Nephron progenitor cell (in vitro differentiated cells): ENCODE measurements at places on chromosomes 7 and 10.

DNA sequence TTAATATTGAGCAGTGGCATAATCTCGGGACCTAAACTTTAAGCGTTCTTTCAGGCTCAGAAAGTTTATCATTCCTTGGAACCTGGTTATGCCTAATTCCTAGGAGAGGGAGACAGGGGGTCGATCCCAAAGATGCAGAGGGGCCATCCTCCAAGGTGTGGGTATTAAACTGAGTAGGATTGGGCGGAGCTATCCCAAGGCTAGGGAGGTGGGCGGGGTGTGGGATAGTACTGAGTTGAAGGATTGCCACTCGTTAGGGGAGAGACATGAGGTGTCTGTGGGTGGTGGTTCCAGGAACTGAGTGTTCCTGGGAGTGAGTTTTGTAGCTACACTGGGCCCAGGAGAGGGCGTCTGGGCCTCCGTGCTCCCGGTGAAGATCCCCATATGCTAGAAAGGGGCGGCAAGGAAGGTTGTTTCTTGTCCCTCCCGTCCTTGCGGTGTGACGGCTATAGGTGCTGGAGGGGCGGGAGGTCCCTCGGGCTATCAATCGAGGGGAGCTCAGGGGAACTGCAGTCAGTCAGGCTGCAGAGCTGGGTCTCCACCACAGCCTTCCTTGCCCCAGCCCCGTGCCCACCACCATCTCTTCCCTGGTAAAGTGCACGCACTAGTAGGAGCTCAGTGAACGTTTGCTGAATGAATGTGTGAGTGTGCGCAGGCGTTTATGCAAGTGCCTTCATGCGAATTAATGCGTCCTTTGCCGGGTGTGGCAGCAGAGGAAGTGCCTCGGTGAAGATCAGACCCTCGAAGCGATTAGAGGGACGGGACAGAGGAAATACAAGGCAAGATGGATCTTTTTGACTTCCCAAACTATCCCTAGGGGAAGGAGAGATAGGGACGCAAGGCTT is 3.0 kb upstream of the HMX2 start:
- peak; percentile 29 for DNase-seq

- DNase-seq, result no peak
Observed at GRCh38 chr10:6579904-6580278, at the start of gene PRKCQ. PRKCQ (minus strand) TSS chr10:6580276; CDS start chr10:6515135, 65,141 bp downstream.

DNA sequence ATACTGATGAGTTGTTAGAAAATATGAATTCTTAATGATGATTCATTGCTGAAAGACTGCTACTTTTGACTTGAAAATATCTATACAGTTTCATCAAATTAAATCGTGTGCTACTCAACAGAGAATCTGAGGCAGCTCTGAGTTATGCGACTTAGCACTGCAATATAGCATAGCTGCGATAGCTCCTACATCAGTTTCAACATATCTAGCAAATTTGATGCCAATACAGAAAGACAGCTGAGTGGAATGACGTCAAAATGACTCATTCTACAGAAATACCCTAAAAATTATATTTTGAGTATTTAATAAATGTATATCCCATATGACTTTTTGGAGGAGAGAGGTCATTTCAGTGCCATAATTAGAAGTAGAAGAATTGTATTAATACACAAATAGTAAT is 1.1 kb upstream of the TARP start:
- no peak for DNase-seq

GRCh38 chr7:108331971-108332370 is 124.3 kb downstream of the NRCAM start:
- no peak for DNase-seq

- DNase-seq, result peak; percentile 89
Observed at GRCh38 chr7:134986363-134987251, at the start of gene AGBL3. AGBL3 (plus strand) TSS chr7:134986508; CDS start chr7:134987934, 1,426 bp downstream.

DNA sequence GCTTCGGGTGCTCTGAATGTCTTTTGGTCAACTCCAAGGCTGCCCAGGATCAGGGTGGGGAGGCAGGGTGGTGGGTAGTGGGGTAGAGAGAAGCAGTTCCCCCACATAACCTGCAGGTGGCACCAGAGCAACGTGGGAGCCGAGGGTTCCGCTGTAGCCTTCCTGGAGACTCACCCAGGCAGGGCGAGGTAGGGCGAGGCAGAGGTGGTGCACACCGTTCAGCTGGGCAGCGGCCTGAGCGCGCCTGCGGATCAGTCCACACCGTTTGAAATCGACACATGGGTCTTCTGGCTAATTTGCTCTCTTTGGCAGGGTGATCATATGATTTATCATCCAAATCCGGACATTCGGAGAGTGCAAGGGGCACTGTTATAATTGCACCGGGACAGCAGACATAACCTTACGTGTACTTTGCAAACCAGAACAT is 41.4 kb upstream of the MAP3K8 start:
- peak; percentile 81 for DNase-seq

DNA sequence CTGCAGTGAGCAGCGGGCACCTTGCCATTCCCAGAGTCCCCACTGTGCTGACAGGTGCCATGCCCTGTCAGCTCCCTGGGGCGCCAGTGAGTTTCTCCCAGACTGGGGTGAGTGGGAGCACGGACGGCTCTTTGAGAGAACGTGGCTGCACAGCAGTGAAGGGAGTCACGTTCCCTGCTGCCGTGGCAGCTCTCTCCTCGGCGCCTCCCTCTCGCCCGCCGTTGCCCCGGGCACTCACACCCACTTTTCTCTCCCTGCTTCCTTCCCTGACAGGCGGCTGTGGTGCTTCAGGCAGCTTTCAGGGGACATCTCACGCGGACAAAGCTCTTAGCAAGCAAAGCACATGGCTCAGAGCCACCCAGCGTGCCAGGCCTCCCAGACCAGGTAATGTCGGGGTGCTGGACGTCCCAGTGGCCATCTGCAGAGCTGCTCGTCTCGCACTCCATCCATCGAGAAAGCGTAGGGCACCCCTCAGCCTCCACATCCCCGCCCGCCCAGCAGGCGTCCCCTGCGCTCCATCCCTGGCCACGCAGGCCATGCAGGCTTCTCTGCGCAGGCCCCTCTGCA is 27.1 kb upstream of the TTYH3 start:
- DNase-seq, result no peak

GRCh38 chr7:130940326-130940725 is 206.3 kb upstream of the KLF14 start:
- DNase-seq, result no peak
